ENCODE measurements at places on chromosomes 5 and 9.
A peak's percentile ranks its signal among the peaks of the same experiment; 100 is the strongest.

GRCh38 chr5:140678993-140679392 lies 5.6 kb upstream of the DND1 start:
- no peak for DNase-seq

- no peak for DNase-seq
Measured at GRCh38 chr5:89968958-89969381, 440.6 kb downstream of the CETN3 start.

DNA sequence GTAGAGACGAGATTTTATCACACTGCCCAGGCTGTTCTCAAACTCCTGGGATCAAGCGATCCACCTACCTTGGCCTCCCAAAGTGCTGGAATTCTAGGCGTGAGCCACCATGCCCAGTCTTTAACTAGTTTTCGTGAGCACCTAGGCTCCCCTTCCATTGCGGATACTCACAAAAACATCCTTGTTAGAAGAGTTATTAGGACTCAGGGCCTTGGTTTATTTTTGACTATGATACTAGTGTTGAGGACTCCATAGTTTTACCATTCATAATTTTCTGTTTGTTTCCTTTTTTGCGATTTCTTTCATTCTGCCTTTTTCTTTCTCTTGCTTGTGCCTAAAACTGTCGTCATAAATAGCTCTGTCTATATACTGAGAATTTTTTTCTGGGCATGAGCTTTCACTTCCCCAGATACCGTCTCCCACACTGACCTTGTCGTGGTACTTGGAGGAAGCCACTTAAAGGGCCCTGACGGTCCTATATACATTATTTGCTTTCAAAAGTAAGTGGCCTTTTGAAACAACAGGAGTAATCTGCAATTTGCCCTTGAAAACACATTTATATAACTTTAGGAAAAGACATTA lies 5.2 kb downstream of the F2R start:
- no peak for DNase-seq

- DNase-seq = no peak
Measured at GRCh38 chr5:50702615-50703366, 36.4 kb downstream of the PARP8 start.

GRCh38 chr9:77743386-77743785 lies 95.3 kb upstream of the GNA14 start:
- no peak for DNase-seq

GRCh38 chr5:169385636-169386035 lies 84.7 kb upstream of the SLIT3 start:
- DNase-seq = no peak

DNA sequence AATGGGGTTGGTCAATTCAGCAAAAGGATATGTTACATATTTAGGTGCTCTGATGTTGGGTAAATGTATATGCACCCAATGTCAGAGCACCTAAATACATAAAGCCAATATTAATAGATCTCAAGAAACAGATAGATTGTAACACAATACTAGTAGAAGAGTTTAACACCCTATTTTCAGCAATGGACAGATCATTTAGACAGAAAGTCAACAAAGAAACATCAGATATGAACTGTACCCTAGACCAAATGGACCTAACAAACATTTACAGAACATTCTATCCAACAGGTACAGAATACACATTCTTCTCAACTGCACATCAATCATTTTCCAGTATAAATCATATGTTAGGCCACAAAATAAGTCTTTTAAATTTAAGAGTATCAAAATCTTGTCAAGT lies 35.2 kb downstream of the FANCC start:
- no peak for DNase-seq

GRCh38 chr9:102514541-102514940 lies 480.6 kb upstream of the CYLC2 start:
- no peak for DNase-seq

- no peak for DNase-seq
Measured at GRCh38 chr5:149433524-149434131, 54.5 kb upstream of the IL17B start.

- no peak for DNase-seq
Measured at GRCh38 chr9:68560071-68560844, 19.6 kb upstream of the TMEM252 start.

- no peak for DNase-seq
Measured at GRCh38 chr9:136902259-136902821, 16.0 kb downstream of the TRAF2 start.

DNA sequence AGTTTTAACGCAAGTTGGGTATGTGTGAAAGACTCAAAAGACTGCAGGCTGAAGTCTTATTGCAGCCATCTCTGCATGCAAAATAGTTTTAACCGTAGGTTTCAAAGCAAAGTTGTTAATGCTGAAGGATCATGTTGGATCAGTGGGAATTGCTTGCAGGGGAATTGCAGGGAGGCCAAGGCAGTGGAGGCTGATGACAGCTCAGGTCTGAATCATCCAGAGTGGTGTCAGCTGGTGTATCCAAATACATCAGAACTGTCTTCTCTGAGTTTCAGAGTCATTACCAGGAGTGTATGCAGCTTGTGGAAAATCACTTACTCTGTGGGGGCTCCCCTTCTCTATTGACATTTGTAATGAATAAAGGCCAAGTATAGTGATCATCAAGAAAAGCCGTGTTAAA lies 435.7 kb downstream of the SH3GL2 start:
- DNase-seq = peak; percentile 16

- no peak for DNase-seq
Measured at GRCh38 chr5:73998489-73998888, 372.5 kb downstream of the ARHGEF28 start.

DNA sequence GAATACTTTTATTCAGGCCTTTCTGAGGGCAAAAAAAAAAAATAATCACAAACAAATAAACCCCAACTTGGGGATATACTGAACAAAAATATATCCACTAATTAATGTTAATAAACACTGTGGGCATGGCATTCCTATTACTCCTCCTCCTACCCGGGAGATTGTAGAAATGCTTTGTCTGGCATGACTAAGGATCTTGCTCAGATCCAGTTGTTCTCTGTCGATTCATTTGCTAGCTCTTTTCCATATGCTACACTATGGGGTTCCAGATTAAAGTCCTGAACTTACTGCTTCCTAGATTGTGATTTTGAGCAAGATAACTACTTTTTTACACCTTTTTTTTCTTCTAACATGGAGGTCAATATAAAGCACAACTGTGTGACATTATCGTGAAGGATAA lies 102.2 kb upstream of the PRR16 start:
- DNase-seq = no peak

DNA sequence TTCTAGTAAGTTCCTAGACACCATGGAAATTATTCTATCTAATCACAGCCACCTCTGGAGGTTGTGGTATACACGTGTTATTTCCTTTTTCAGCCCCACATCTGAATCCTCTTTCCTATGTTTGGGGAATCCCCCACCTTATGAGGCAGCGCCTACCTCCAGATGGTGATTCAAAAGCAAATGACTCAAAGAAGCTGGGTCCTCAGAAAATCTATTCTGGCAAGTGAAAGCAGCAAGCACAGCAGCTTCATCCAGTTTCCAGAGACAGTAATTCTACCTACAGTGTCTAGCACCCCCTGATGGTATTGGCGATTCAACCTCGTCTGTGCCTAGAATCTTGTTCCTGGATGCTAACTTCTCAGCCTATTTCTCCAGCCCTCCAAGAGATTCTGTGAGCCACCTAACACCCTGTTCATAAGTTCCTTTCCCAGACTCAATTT lies 43.0 kb downstream of the STRBP start:
- peak; percentile 62 for DNase-seq

DNA sequence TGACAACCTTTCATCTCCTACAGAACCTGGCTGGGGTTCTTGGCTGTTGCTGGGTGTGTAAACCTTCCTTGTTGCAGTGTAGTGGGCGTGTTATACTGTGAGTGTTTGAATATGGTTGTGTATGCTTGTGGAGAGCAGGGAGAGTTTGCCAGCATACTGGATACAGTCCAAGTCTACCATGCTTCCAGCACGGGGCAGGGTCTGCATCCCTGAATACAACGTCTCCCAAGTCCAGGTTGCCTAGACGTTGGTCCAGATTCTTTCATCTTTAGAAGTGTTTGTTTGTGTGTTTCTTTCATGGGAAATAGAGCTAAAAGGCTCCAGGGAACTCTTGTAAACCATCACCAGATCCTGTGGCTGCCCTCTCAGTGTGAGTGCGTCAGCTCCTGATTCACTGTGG lies 46.4 kb downstream of the SYK start:
- DNase-seq = no peak

- DNase-seq = no peak
Measured at GRCh38 chr5:131974622-131974955, 29.1 kb upstream of the MEIKIN start.

- DNase-seq = no peak
Measured at GRCh38 chr9:32716425-32716824, 66.9 kb upstream of the TMEM215 start.

GRCh38 chr5:124876566-124876965 lies 130.1 kb upstream of the ZNF608 start:
- no peak for DNase-seq

DNA sequence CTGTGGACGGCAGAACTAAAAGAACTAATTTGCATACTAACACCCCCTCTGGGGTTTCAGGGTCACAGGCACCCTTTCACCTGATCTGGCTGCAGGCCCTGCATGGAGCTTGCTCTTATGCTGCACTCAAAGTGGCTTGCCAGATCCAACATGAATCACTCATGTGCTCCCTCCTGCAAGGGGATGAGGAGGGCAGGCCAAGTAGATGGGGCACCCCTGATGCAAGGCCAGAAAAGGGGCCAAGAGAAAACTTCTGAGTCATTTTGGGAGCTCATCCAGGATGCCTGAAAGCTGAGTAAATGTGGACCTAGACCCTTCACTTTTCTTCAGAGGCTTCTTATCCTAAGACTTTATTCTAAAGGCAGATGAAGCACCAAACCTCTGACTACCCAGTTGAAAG lies 558.5 kb upstream of the PTGER4 start:
- no peak for DNase-seq

DNA sequence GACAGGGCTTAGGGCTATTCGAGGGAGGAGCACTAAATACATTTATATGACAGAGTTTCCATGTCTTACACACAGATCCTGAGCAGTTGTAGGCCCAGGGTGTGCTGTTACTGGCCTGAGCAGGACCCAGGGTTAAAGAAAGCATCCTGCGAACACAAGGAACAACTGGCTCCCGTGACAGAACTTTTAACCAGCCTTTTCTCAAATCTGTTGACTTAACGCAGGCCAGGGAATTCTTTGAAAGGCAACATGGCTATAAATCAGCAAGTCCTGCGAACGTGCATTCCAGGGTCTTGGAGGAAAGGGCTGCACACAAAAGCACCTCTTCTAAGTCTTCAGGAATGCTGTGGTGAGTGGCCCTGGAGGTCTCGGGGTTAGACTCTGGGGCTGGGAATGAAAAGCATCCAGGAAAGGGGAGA lies 45.2 kb upstream of the ANKRD55 start:
- no peak for DNase-seq

- DNase-seq = peak; percentile 47
Measured at GRCh38 chr9:101354143-101354764, 30.6 kb downstream of the BAAT start.

- DNase-seq = no peak
Measured at GRCh38 chr5:151357097-151357496, 9.7 kb upstream of the SLC36A2 start.

- DNase-seq = no peak
Measured at GRCh38 chr9:18935541-18935940, 97.5 kb downstream of the SAXO1 start.

GRCh38 chr9:114285166-114285867 lies 37.6 kb upstream of the ORM1 start:
- peak; percentile 47 for DNase-seq

DNA sequence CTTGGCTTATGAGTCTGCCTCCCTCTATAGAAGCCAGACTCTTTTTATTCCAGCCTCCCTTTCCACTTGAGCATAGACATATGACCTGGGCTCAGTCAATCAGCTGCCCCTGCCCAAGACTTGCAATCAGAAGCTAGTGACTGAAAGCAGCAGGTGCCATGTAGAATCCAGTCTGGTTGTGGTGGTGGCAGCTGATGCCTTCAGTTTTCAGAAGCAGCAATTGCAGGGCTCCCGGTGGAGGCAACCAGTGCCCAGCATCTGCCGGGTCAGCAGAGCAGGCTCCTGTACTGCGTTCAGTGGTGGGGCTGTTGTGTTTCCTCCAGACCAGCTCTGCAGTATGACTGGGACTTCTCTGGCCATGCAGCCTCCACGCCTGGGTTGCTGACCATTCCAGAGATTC lies 53.9 kb upstream of the PALM2AKAP2 start:
- no peak for DNase-seq

DNA sequence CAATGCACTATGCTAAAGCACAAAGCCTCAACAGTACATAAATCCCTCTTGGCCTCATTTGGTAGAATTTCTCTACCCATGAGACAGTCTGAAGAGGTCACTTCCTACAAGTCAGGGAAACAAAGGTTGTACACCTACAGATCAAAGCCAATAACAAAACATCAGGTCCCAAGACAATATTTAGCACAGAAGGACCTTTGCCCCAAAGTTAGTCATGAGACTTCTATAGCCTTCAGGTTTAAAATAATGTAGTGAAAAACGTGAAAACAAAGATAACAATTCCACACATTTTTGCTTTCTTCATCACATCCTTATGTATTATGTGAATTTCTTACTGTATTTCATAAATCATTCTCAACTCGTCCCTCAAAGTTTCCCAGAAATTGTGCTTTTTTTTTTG lies 15.8 kb downstream of the AFF4 start:
- no peak for DNase-seq

GRCh38 chr9:95441081-95441480 lies 75.7 kb downstream of the PTCH1 start:
- DNase-seq = no peak

- no peak for DNase-seq
Measured at GRCh38 chr5:143352691-143353090, 50.8 kb downstream of the NR3C1 start.

DNA sequence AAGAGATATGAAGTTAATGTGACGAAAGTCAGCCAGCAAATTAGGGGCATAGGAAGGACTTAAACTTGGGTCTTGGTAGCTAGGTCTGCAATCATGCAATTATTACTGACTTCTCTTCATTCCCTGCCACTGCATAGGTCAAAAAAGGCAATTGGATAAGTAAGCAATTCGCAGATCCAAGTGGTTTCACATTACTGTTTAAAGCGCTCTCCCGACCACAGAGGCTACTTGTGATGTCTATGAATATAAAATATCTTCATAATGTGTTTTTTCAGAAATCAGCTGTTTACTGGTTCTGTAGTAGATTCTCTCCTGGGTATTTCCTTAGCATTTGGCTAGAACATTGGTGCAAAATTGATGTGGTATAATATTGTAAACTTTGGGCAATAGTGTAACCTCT lies 174.7 kb upstream of the PTGER4 start:
- no peak for DNase-seq

GRCh38 chr5:78611126-78611605 lies 37.4 kb downstream of the LHFPL2 start:
- no peak for DNase-seq

DNA sequence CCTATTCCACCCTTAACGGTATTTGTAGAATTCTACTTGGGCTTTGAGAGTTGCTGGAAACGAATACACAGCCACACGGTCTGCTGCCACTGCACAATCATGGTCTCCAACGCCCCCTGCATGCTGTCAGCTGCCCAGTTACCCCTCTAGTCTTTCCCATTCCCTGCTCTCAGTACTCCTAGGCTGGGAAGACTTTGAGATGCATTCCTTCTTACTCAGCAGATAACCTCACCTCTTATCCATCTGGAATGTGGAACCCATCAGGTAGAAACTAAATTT lies 92.8 kb downstream of the ANKH start:
- DNase-seq = no peak
